Esophagus muscularis mucosa (tissue), 4 donors: ENCODE measurements at places on chromosomes 12 and 14.

DNA sequence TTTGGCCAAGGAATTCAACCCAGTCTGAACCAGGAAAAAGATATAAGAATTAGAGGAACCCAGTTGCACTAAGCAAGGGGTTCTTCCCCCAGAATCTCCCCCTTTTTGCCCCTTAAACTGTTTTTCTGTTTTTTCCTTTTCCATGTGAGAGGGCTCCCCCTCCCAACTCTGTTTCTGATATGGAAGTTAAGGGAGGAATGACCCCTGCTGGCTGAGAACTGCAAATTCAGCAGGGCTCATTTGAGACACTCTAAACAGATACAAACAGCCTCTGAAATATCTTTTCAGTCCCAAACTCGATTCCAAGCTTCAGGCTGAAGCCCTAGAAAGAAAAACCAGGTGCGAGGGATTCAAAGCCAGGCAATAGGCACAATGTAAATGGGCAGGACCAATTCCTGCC, 132.7 kb downstream of the SLC41A2 start:
- no peak for DNase-seq

DNA sequence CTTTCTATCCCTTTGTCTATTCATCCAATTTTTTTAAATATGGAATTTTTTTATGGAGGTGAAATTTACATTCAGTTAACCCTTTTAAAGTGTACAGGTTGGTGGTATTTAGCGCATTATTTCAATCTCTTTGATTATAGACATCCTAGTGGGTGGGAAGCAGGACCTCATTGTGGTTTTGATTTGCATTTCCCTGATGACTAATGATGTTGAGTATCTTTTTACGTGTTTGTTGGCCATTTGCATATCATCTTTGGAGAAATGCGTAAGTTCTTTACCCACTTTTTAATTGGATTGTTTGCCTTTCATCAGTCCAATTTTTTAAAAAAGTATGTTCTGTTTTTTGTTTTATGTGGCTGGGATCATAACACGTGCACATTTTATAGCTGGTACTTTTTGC, 20.8 kb downstream of the PAPLN start:
- DNase-seq = no peak

DNA sequence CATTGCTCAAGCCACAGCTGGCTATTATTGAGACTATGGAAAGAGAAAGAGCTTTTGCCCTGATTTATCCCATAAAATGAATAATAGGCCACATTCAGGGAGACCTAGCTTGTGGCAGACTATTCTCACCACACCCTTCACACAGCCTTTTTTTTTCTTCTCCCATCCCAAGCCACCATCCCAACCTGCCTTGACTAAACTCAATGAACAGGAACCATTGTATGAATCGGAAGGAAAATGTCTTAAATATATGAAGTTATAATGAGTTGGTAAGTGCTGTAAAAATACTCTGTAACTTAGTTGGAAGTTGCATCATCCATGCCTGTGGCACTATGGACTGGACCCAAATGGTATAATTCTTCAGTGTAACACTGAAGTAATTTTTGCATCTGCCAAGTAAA, 338.4 kb downstream of the RAD51B start:
- no peak for DNase-seq

DNA sequence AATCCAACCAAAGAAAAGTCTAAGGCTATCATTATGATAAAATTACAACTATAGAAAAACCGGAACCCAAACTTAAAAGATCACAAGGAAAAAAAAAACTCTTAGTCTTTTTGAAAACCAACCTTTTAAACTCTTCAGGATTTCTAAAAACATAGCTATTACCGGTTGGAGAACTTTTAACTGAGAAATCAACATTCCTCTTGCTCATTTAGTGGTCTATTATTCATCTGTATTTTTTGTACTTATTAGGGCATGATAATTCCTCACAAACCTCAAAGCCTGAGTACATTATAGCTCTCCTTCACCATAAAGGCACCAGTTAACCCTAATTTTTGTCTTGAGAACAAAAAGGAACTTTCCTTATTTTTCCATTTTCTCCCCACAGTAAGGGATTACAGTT, 10.4 kb downstream of the LUM start:
- DNase-seq = no peak

DNA sequence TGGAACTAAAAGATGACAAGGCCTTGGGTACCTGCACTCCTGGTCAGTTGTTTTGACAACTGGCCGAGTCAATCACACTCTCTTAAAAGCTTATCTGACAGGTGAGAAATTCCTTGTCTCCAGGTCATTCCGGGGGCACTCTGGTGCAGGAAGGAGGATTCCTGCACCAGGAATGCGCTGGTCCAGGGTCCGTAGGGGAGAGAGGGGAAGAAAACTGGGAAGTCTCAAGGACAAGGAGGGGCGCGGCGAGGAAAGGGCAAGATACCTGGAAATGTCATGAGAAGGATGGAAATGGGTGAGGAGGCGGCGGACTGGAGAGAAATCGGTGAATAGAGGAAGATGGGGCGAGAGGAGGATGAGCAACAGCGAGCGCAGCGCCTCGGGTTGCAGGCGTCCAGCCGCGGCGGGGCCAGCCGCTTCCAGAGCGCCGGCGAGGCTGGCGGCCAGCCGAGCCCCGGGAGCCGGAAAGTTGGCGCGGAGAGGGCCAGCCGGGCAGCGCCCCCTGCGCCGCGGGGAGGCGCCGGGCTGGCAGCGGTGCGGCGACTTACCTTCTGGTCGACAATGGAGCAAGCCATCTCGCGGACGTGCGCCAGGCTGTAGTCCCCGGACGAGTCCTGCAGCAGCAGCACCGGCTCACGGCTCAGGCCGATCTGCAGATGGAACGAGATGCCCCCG, 809 bp downstream of the PRKD1 start:
- DNase-seq = no peak

GRCh38 chr12:132186857-132187620, 42.8 kb downstream of the NOC4L start:
- no peak for DNase-seq

GRCh38 chr14:51630987-51631386, 20.7 kb upstream of the FRMD6 start:
- no peak for DNase-seq

GRCh38 chr12:120321382-120322202, 6.0 kb downstream of the PLA2G1B start:
- DNase-seq = no peak

DNA sequence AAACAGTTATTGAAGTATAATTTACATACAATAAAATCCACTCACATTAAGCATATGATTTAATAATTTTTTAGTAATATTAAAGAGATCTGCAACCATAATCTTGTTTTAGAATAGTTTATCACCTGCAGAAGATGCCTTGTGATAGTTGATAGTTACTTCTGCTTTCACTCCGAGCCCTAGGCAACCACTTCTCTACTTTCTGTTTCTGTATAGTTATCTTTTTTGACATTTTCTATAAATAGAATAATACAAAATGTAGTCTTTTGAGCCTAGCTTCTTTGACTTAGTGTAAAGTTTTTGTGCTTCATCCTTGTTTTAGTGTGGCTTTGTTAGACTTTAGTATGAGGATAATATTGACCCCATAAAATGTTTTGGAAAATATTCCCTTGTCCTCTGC, 111.0 kb downstream of the MNAT1 start:
- no peak for DNase-seq
